ENCODE measurements at places on chromosomes 12 and 14. TPM values are rescaled to one million over a fixed set of nuclear protein-coding genes. Genes with fewer than 3 reads are reported as not detected.

- H3K27ac ChIP-seq: no peak overlapping the region
- H3K27me3 ChIP-seq: no peaks in the 10 kb centered on the region
- no peaks in the 10 kb centered on the region for H3K4me1 ChIP-seq
- no peaks in the 10 kb centered on the region for H3K36me3 ChIP-seq
- no peak for DNase-seq
- H3K4me3 ChIP-seq: no peak overlapping the region
These were observed 106.1 kb upstream of the FSCB start for GRCh38 chr14:44613061-44613712.

DNA sequence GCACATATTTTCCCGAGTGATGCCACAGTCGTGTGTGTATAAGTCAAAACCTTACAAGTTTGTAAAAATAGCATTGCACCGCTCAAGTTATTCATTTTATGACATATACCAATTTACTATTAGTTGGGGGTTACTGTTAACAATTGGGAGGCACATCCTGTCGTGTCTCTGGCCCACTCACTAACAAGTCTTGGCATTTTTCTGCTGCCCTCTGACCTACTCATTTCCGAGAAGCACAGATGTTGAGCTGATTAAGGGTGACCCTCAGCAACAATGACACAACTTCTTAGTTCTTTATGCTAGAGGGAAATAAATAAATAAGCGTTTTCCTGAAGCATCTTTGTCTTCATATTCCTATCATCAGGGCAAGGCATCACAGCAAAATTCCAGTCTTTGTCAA, 6.8 kb upstream of the ATG14 start:
- H3K4me1 ChIP-seq: no peaks in the 10 kb centered on the region
- no peak overlapping the region for H3K4me3 ChIP-seq
- H3K27ac ChIP-seq: no peak overlapping the region
- no peaks in the 10 kb centered on the region for H3K36me3 ChIP-seq
- H3K27me3 ChIP-seq: no peaks in the 10 kb centered on the region
- no peak for DNase-seq

DNA sequence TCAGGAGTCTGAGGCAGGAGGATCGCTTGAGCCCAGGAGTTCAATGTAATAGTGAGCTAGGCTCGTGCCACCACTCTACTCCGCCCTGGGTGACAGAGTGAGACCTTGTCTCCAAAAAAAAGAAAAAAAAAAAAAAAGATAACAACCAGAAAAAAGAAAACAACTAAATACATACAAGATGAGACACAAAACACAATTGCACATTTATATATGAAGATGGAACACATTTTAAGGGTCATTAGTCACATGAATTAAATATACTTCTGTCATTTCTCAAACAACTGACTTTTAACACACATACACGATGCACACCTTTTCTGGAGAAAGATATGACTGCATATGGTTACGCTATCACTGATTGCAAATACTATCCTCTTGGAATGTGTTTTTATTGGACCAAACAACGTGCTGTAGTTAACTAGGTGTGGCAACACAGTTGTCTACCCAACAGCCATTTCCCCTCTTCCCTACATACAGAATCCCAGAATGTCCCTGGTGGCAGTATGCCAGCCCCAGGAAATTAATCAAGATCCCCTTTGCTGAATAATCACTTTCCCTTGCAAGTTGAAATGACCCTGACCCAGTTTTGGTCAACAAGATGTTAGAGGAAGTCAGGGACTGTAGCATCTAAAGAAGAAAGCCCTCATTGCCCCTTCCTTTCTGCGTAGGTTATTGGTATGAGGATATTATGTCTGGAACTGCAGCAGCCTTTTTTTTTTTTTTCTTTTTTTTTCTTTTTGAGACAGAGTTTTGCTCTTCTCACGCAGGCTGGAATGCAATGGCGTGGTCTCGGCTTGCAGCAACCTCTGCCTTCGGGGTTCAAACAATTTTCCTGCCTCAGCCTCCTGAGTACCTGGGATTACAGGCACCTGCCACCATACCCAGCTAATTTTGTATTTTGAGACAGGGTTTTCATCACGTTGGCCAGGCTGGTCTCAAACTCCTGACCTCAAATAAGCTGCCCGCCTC, 5.6 kb upstream of the MYL6B start:
- peak overlapping the region; percentile 28 for H3K27ac ChIP-seq
- H3K27me3 ChIP-seq: no peaks in the 10 kb centered on the region
- peak; percentile 66 for DNase-seq
- no peak overlapping the region for H3K4me3 ChIP-seq
- H3K36me3 ChIP-seq: peaks cover 8% of the 10 kb centered on the region
- H3K4me1 ChIP-seq: peaks cover 8% of the 10 kb centered on the region

DNA sequence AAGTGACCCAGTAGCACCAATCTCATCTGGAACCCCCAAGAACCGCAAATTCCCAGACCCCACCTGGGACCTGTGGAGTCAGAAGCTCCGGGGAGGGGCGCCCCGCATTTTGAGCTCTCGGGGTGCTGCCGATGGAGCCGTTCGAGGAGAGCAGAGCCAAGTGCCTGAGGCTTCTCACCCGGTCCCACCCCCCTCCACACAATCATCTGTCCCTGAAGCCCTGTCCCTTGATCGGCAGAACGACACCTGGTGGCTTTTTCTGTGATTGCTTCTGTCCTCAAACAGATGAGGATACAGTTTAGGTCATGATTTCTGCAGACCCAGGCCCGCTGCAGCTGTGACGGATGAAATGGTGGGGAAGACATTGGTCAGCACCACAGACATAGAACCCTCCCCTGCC, 74.7 kb downstream of the NOC4L start:
- H3K4me1 ChIP-seq: no peaks in the 10 kb centered on the region
- no peaks in the 10 kb centered on the region for H3K36me3 ChIP-seq
- H3K27me3 ChIP-seq: no peaks in the 10 kb centered on the region
- no peak overlapping the region for H3K4me3 ChIP-seq
- no peak for DNase-seq
- H3K27ac ChIP-seq: no peak overlapping the region

- no peak overlapping the region for H3K4me3 ChIP-seq
- no peaks in the 10 kb centered on the region for H3K27me3 ChIP-seq
- DNase-seq: no peak
- no peaks in the 10 kb centered on the region for H3K4me1 ChIP-seq
- H3K36me3 ChIP-seq: no peaks in the 10 kb centered on the region
These were observed 89.2 kb downstream of the CFAP54 start for GRCh38 chr12:96578526-96579125.

DNA sequence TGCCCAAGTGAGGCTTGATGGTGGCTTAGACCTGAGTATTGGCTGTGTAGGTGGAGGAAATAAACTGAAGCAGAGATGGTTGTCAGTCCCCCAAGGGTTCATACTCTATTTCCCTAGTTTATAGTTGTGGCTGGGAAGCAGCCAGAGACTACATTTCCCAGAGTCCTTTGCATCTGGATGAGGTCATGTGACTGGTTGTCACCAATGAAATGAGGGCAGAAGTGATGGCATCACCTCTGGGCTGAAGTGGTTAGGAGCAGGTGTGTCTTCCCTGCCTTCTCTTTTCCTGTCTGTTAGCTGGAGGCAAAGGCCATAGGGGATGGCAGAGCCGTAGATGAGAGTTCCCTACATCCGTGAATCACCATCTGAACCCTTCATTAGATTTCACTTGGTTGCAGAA, 16.3 kb upstream of the NOS1 start:
- H3K4me3 ChIP-seq: no peak overlapping the region
- H3K36me3 ChIP-seq: no peaks in the 10 kb centered on the region
- no peaks in the 10 kb centered on the region for H3K4me1 ChIP-seq
- no peaks in the 10 kb centered on the region for H3K27me3 ChIP-seq

DNA sequence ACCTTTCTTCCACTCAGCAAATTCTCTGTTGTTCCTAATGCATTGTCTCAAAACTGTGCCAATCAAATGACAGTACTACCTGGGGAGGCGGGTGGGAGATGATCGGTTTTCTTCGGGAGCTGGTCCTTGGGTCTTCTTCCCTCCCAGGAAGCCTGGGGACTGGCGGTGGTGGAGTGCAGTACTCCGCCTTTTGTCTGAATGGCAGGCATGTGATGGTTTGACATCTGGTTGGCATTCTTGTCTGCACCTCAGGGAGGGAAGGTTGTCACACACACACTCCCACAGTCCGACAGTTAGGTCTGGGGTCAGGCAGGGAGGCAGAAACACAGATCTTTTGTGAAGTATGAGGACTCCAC, 114.8 kb downstream of the SNAPC1 start:
- no peak overlapping the region for H3K4me3 ChIP-seq
- H3K4me1 ChIP-seq: no peaks in the 10 kb centered on the region
- no peaks in the 10 kb centered on the region for H3K27me3 ChIP-seq
- no peak overlapping the region for H3K27ac ChIP-seq
- no peak for DNase-seq

DNA sequence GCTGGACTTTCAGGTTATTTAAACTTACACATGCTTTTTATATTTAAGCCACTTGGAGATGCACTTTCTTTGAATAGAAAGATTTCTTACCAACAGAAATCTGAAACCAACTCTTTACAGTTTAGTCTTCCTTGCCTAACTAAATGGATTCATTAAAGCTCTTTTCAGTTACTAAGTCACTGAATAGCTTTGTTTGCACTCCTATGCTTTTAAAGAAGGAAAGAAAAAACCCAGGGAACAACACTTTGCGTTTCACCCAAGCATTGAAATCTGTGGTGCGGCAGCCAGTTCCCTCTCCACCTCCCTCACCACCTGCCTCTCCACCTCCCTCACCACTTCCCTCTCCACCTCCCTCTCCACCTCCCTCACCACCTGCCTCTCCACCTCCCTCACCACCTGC, 70.3 kb downstream of the RIMBP2 start:
- no peak for DNase-seq
- no peak overlapping the region for H3K27ac ChIP-seq
- no peaks in the 10 kb centered on the region for H3K36me3 ChIP-seq
- no peaks in the 10 kb centered on the region for H3K4me1 ChIP-seq
- no peaks in the 10 kb centered on the region for H3K27me3 ChIP-seq

GRCh38 chr12:5661811-5662210, 229.9 kb downstream of the NTF3 start:
- no peak overlapping the region for H3K27ac ChIP-seq
- no peaks in the 10 kb centered on the region for H3K36me3 ChIP-seq
- no peaks in the 10 kb centered on the region for H3K4me1 ChIP-seq
- no peak for DNase-seq
- H3K4me3 ChIP-seq: no peak overlapping the region

DNA sequence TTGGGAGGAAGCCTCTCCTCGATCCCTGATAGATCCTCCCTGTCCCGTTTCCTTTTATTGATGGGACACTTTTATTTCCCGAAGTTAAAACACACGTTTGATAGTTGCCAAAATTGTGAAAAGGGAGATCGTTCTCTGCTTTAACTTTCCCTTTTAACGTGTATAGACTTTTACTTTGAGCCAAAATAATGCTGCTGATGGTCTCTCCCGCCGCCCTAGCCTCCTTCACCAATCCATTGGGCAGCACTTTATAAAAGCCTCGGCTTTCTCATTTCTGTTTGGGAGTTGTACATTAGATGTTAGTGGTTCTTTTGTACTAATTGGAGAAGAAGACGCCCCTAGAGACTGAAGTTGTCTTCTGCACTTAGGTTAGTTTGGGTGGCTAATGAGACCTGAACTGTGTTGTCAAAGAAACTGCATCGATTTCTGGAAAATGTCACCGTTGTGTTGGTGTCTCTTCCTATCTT, 1.4 kb downstream of the TMTC2 start:
- peak overlapping the region; percentile 88 for H3K4me3 ChIP-seq
- peak overlapping the region; percentile 97 for H3K27ac ChIP-seq
- H3K4me1 ChIP-seq: peaks cover 3% of the 10 kb centered on the region
- H3K27me3 ChIP-seq: no peaks in the 10 kb centered on the region

DNA sequence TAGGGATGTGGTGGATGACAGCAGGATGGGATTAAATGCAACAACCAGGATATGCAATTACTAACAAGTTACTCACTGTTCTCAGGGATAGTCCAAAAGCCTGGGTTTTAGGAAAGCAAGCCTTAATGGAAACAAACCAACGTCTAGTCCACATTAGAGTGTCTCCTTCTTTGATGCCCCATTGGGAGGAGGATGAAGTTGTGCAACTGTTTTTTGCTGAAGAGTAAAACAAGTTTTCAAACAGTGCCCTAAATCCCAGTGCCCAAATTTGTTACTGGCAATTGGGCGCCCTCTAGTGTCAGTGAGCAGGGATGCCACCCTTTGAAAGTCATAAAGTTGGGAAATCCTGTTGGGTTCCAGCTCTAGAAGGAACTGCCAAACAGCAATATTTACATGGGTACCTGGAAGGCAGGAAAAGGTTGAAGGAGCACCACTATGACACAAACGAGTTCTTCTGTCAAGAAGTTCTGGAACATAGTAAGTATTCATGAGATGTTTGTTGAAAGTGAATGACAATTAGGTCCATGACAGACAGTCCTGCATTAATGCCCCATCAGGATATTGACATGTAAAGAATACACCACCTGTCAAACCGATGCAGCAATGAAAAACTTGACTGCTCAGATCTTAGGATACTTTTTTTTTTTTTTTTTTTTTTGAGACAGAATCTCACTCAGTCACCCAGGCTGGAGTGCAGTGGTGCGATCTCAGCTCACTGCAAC, 11.1 kb upstream of the DPF3 start:
- no peaks in the 10 kb centered on the region for H3K36me3 ChIP-seq
- H3K27ac ChIP-seq: no peak overlapping the region
- H3K27me3 ChIP-seq: no peaks in the 10 kb centered on the region
- peak; percentile 69 for DNase-seq
- H3K4me1 ChIP-seq: no peaks in the 10 kb centered on the region

DNA sequence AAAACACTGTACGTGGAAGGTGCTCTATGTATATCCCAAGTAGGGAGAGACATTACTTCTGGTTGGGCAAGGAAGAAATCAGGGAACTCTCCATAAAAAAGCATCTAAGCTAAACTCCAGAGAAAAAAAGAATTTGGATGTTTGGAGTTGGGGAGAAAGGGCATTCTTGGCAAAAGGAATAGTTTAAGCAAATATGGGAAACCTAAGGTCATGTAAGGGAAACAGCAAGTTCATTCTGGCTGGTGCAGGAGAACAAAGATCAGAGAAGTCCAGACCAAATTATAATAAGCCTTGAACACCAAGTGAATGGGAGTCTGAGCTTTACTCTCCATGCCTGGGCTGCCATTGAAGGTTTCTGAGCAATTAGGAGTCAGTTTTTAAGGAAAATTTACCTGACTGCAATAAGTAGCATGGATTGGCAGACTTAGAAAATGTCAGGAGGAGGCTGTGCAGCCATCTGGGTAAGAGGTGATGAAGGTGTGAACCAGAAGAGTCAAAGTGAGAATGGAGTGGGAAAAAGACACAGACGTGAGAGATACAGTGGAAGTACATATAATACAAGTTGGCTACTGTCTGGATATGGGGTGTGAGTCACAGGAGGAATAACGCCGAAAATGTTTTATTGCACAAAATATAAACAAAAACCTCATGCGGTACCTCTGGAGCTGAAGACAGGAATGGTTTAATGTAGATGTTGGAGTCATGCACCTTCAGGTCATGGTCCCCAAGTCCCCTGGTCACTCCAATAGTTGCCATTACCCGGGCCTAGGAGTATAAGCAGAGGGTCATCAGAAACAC, 222.6 kb downstream of the MON2 start:
- H3K36me3 ChIP-seq: no peaks in the 10 kb centered on the region
- no peak overlapping the region for H3K27ac ChIP-seq
- H3K4me3 ChIP-seq: no peak overlapping the region
- DNase-seq: no peak

GRCh38 chr14:50001151-50001998, 108.5 kb downstream of the ARF6 start:
- H3K4me1 ChIP-seq: peaks cover 32% of the 10 kb centered on the region
- no peaks in the 10 kb centered on the region for H3K36me3 ChIP-seq
- peak; percentile 82 for DNase-seq
- no peak overlapping the region for H3K4me3 ChIP-seq
- H3K27ac ChIP-seq: peak overlapping the region; percentile 93

The DPF3 gene
- total RNA-seq: 6.7 TPM

The FAM222A gene
- total RNA-seq: 5.5 TPM

The TMEM30B gene
- 68.2 TPM for total RNA-seq

The SGPP1 gene
- 10.5 TPM for total RNA-seq

The RIMKLB gene
- 6.0 TPM for total RNA-seq

The RAD9B gene
- total RNA-seq: 0.19 TPM

The KCNA1 gene
- total RNA-seq: 0.61 TPM

The SDSL gene
- total RNA-seq: 35.2 TPM

The CLEC6A gene
- total RNA-seq: not detected

The NANOG gene
- 0.40 TPM for total RNA-seq
